Stimulated activated CD4-positive, alpha-beta T cell treated with anti-CD3 and anti-CD28 coated beads, Interleukin-12 subunit alpha, Interleukin-12 subunit beta, amount 100 ng/mL, for 48 hours (primary cell): ENCODE measurements at places on chromosomes 4 and X.

GRCh38 chr4:26148927-26149326 lies 171.9 kb upstream of the RBPJ start:
- DNase-seq = no peak

GRCh38 chr4:37381040-37381668 lies 136.6 kb downstream of the NWD2 start:
- no peak for DNase-seq

GRCh38 chr4:172899861-172900260 lies 268.8 kb upstream of the GALNT7 start:
- no peak for DNase-seq

DNA sequence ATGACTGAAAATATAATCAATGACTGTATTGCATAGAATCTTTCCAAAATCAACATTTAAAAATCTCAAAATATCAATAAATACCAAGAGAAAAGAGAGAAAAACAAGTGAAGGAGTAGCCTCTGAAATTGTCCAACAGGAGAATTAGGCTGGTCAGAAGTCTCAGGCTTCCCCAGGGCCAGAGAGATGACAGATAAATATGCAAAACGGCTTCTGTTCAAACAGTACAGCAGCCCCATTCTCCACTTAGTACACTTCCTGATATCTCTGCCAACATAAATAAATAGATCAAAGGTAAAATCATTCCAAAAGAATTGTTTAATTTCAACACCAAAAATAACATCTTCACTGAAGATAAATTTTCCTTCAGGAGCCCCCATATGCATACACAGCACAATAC lies 204.7 kb upstream of the GABRA2 start:
- DNase-seq = no peak

DNA sequence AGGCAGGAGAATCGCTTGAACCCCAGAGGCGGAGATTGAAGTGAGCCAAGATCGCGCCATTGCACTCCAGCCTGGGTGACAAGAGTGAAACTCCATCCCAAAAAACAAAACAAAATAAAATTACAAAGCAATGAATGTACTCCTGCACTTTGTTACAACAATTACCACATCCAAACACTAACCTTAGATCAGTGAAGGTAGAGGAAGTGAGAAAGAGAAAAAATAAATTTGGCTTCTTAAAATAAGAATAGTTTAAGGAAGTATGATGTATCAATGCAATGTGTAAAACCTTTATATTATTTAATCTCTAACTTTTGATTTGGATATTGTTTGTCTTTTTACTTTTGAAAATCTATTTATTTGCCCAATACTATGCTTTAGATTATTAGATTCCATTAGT lies 21.7 kb upstream of the CSN1S1 start:
- DNase-seq = no peak

GRCh38 chr4:142360657-142361056 lies 485.4 kb downstream of the INPP4B start:
- no peak for DNase-seq

DNA sequence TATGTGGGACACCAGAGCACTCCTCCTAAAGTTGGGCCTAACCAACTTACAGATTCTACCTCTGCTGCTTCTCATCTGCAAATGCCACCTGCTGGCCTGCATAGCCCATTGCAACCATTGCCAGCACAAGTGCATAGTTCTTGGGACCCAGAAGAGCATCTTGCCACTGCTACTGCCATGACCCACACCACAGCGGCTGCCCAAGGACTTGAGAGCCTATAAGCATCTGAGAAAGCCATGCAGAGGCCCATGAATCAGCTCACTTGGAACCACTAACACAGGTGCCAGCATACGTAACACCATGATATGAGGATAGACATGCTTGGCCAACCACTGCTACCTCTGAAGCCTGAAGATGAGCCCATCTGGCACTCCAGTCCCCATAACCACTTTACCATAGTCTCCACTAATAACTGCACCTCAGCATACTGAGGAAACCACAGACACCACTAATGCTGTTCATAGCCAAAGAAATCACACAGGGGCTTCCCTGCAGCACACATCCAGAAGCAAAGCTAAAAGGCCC lies 258.1 kb upstream of the AGTR2 start:
- DNase-seq = no peak
